Germinal center (tissue), 1 donor: ENCODE measurements at places on chromosomes 1 and 21.
A peak's percentile ranks its signal among the peaks of the same experiment; 100 is the strongest.

GRCh38 chr1:193229136-193229535 lies 42.7 kb upstream of the B3GALT2 start:
- no peak for DNase-seq

GRCh38 chr1:220879509-220880361 lies 492 bp downstream of the HLX start:
- DNase-seq = peak; percentile 32

GRCh38 chr1:170640581-170640980 lies 23.4 kb upstream of the PRRX1 start:
- no peak for DNase-seq

- DNase-seq = no peak
Observed at GRCh38 chr1:14969006-14969405, 184.5 kb upstream of the TMEM51 start.

DNA sequence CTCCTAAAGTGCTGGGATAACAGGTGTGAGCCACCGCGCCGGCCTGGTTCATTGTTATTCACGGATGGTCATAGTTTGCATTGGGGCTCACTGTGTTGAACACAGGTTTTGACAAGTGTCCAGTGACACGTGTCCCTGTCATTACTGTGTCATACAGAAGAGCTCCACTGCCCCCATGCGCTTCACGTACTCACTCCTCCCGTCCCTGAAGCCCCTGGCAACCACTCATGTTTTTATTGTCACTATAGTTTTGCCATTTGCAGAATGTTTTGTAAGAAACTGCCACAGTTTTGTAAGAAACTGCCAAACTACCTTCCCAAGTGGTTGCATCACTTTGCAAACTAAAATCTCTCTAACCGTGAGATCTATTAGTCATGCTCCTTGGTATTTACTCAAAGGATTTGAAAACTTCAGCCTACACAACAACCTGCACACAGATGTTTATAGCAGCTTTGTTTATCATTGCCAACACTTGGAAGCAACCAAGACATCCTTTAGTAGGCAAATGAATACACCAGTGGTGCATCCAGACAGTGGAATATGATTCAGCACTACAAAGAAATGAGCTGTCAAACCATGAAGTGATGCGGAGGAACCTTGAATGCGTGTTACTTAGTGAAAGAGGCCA lies 163.2 kb upstream of the COL6A1 start:
- DNase-seq = no peak

DNA sequence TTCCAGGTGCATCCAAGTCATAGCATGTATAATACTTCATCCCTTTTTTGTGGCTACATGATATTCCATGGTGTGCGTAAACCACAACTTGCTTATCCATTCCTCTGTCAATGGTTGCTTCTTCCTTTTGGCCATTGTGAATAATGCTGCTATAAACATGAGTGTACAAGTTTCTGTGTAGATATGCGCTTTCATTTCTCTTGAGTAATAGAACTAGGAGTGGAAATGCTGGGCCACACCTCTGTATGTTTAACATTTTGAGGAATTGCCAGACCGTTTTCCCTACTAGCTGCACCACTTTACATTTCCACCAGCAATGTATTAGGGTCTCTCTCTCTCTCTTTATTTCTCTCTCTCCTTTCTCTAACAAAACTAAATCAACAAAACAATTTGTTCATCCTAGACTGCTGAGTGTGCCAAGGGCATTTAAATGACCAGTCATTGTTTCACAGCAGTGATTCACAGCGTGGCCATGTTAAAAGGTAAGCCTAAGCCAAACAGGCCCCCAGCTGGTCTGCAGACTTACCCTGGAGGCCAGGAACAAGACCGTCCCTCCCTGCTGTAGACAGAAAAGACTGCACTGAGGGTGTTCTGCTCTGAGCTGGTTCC lies 53.2 kb upstream of the LYST start:
- no peak for DNase-seq
